ENCODE measurements at places on chromosomes 3 and 15.
A peak's percentile ranks its signal among the peaks of the same experiment; 100 is the strongest.

DNA sequence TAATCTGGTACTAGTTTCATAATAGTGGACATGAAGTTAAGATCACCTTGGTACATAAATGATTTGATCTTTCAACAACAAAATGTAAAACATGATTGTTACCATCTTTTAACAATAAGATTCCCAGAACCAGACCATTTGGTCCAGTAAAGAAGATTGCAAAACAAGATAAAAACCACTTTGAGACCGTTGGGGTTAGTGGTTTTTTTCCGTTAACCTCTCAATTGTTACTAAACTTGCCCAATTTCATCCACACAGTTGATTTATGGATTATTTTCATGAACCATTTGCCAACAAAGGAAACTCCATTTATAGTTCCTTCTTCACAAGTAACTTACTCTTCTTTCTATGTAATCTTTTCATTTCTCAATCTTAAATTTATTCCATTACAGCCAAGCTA is 53.8 kb downstream of the ATP8B4 start:
- no peaks in the 10 kb centered on the region for H3K4me1 ChIP-seq
- DNase-seq, result no peak
- H3K27ac ChIP-seq, result no peak overlapping the region
- no peak overlapping the region for H3K4me3 ChIP-seq

- H3K4me3 ChIP-seq, result no peak overlapping the region
- H3K4me1 ChIP-seq, result peaks cover 21% of the 10 kb centered on the region
- no peaks in the 10 kb centered on the region for H3K27me3 ChIP-seq
- DNase-seq, result peak; percentile 78
Observed at GRCh38 chr3:32374788-32375595, 16.7 kb upstream of the CMTM7 start.

DNA sequence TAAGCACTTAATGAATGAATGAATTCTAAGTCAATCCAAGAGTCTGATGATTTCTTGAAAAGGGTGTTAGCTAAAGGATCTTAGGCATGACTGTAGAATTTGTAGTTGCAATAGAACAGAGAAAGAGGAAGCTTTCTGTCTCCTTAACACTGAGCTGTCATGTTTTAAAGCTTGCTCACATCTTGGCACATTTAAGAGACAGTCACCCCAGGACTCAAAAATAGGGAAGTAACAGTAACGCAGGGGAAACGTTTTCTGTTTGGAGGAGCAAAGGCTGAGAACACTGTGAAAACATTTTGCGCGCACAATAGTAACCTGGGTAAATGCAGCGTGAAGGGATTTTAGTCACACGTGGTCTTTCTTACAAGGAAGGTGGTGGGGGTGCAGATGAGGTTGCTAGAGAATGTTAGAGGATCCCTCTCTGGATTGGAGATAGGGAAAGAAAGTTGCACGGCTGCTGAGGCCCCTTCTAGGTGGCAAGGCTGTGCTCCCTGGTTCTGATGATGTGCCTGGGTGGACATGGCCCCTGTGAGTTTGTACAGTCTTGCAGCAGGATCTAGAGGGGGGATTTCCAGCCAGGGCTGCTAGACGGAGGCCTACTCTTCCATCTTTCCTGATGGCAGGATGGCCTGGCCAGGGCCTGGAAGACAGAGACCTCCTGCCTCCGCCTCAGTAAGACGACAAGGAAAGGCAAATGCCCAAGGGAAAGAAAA is 12.0 kb downstream of the STARD5 start:
- H3K4me1 ChIP-seq, result peaks cover 61% of the 10 kb centered on the region
- no peak overlapping the region for H3K4me3 ChIP-seq
- DNase-seq, result no peak
- H3K27ac ChIP-seq, result no peak overlapping the region
- peaks cover 36% of the 10 kb centered on the region for H3K36me3 ChIP-seq
- no peaks in the 10 kb centered on the region for H3K27me3 ChIP-seq

DNA sequence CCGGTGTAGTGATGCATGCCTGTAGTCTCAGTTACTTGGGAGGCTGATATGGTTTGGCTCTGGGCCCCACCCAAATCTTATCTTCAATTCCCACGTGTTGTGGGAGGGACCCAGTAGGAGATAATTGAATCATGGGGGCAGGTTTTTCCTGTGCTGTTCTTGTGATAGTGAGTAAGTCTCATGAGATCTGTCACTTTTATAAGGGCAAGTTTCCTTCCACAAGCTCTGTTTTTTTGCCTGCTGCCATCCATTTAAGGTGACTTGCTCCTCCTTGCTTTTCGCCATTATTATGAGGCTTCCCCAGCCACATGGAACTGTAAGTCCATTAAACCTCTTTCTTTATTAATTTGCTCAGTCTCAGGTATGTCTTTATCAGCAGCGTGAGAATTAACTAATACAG is 566.7 kb upstream of the NECTIN3 start:
- no peaks in the 10 kb centered on the region for H3K4me1 ChIP-seq
- H3K27me3 ChIP-seq, result no peaks in the 10 kb centered on the region
- H3K36me3 ChIP-seq, result no peaks in the 10 kb centered on the region
- H3K27ac ChIP-seq, result no peak overlapping the region
